ENCODE measurements at places on chromosomes 6 and 20.

DNA sequence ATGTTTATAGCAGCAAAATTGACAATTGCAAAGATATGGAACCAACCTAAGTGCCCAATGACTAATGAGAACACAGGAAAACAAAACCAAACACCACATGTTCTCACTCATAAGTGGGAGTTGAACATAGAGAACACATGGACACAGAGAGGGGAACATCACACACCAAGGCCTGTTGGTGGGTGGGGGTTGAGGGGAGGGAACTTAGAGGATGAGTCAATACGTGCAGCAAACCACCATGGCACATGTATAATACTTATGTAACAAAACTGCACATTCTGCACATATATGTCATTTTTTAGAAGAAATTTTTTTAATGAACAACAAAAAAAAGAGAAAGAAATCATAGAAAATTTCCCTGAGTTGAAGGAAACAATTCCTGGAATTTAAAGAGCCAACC is 3.9 kb downstream of the EPM2A start:
- peak; percentile 56 for DNase-seq

DNA sequence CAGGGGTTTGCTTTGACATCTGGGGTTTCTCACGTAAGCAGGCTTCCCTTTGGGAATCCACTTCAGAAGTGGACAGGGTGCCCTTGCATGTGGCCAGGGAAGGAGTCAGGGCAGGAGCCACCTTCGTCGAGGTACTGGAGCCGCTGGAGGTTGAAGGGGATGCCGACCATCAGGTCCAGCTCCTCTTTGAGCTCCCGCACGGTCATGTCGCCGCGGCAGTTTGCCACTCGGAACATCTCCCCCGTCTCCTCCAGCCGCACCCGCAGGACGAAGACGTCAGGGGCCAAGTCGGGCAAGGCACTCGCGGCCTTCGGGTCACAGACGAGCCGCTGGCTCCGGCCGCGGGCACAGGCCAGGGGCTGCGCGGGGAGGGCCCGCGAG is 360 bp downstream of the ANKRD60 start:
- no peak for DNase-seq

GRCh38 chr6:146423452-146423851 is 120.2 kb upstream of the RAB32 start:
- DNase-seq: no peak

DNA sequence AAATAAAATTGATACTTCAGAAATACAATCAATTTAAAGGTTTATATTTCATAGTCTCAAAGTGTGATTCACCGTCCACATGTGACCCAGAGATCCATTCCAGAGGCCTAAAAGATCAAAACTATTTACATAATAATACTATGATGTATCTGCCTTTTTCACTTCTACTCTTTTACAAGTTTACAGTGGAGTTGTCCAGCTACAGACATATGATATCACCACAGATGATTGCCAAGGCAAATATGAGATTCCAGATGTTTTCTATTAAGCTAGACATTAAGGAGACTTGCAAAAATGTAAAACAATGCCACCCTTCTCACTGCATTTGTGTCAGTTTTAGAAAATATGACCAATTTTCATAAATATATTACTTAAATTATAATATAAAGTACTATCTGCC is 443.7 kb downstream of the GJA1 start:
- DNase-seq: peak; percentile 85

- no peak for DNase-seq
These were observed 133.2 kb upstream of the RPS6KA2 start for GRCh38 chr6:166760288-166760687.

DNA sequence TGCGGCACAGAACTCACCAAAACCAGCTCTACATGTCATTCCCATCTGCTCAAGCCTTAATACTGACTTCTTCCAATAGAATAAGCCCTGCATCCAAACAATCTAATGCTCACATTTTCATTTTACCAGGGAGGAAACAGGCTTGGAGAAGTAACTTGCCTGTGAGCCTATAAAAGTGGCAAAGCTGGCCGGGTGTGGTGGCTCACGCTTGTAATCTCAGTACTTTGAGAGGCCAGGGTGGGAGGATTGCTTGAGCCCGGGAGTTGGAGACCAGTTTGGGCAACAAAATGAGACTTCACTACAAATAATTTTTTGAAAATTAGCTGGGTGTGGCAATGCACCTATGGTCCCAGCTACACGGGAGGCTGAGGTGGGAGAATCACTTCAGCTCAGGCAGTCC is 133.7 kb downstream of the LY86 start:
- no peak for DNase-seq

DNA sequence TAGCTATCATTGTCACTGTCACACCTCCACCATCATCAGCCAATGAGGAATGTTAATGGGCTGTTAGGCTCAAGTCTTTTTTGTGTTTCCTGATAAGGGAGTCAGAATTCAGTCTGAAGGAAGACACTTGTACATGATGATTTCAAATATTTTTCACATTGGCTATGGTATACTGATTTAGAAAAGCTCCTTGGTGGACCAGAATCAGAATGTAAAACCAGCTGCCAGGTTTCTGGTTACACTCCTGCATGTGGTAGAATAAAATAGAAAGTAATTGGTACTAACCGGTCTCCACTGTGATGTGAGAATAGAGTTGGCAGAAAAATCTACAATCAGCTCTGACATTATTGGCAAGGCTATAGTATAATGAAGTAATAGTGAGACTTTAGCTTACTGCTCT is 10.7 kb downstream of the COL9A1 start:
- DNase-seq: no peak

DNA sequence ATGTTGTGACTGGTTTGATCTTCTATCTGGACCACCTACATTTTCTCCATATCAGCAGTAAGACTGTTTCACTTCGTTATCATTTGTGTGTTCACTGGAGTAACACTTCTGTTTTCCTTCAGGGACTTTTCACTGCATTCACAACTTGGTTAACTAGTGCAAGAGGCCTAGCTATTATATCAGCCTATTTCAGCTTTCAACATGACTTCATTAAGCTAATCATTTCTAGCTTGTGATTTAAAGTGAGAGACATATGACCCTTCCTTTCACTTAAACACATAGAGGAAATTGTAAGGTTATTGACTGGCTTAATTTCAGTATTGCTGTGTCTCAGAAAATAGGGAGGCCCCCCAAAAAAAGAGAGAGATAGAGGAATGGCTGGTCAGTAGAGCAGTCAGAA is 622.8 kb upstream of the NRSN1 start:
- DNase-seq: no peak

DNA sequence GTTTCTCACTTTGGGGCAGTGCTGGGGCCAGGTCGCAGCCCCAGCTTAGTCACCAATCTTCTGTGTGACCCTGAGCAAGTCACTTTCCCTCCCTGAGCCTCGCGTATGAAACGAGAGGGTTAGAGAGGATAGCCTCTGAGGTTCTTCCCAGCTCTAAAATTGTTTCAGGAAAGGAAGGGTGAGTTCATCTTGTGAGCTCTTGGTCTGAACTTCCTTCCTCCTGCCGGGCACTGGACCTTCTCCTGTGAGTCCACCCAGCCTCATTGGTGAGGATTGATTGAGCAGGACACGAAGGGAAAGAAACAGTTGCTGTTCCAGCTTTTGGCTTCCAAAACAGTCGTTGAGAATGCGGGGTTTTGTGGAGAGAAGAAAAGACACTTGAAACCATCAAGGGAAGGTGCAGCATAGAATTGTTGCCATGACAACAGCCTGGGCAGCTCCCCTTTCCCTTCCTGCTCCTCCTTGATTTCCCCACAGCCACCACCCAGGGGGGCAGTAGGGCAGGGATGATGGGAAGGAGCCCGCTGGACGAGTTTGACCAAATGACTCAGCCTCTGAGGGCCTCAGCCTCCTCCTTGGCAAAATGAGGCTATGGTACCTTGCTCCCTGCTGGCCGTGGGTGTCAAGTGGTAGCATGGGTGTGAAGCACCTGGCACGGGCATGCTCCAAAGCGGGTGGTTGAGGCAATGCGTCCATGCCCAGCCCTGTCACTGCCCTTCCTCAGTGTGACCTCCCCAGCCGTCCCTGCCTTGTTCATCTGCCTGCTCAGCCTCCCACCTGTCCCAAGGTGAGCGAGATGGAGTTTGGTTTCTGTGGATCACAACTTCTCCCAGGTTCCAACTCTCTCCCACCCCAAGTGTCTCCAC is 107.8 kb downstream of the CDC5L start:
- no peak for DNase-seq

DNA sequence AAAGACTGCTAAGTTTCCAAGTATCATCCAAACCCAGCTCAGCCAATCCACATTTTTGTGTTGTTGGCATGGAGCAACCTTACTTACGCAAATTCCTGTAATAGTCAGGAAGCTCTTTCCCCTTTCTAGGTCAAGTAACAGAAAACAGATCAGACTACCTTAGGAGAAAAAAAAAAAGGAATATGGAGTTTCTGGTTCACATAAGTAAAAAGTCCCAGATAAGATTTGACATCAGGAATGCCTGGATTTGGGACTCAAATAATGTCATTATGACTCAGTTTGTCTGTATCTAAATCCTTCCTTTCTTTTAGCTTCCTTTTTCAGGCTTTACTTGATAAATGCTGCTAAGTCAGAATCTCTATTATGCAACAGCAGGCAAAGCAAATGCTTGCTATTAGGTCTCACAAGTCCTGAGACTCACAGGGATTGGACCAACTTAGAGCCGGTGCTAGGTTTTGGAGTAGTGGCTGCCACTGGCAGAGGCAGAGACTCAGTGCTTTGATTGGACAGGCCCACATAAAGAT is 44.5 kb downstream of the NCOA7 start:
- peak; percentile 43 for DNase-seq

DNA sequence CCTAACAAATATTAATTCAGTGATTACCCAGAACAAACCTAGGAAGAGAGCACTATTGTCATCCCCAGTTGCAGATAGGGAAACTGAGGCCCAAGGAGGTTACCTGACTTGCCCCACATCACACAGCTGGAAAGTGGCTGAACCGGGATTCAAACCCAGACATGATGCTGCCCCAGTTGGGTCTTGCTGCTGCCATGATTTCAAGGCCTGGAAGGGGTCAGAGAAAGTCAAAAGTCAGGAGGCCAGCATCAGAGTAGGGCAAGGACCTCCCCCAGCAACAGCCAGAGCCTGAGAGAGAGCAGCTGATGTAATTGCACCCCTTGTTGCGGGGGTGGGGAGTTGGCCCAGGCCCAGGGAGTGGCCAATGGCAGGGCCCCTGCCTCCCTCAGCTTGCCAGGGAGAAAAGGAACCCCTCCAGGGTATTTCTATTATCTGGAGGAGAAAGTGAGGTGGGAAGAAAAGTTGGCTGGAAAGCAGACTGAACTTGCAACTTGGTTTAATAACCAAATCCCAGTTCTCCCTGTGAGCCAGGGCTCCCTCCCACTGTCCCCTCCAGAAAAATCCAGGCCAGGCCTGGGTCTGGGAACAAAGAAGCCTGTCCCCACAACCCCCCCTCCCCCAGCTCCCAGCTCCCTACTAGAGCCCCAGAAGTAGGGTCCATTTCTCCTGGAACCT is 83.6 kb downstream of the MRPL14 start:
- DNase-seq: peak; percentile 56

GRCh38 chr6:142207265-142207877 is 60.3 kb downstream of the VTA1 start:
- DNase-seq: peak; percentile 57

DNA sequence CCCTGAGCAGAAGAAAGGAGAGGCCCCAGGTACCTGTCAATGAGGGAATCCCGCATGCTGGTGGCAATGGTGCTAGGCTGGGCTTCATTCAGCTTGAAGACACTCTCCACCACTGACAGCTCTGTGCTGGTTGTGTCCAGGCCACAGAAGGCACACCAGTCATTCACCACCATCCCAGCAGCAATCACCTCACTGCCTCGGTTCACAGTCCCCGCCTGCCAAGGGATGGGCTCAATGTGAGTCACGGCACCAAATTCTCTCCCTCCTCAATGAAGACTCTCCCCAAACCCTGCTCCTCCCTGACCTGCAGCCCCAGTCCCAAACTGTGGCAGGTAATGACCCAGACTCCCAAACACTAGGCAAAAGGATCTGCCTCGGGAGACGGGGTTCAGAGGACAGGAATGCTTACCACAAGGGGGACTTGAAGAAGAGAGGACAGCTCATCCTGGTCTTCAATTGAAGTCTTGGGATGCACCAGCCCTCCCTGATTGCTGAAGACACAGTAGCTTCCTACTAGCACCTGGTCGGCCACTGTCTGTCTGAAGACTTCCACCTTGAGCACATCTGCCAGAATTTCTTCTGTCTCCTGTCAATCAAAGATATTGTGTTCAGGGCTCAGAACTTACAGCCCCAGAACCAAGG is 1.7 kb upstream of the MMP24OS start:
- no peak for DNase-seq

DNA sequence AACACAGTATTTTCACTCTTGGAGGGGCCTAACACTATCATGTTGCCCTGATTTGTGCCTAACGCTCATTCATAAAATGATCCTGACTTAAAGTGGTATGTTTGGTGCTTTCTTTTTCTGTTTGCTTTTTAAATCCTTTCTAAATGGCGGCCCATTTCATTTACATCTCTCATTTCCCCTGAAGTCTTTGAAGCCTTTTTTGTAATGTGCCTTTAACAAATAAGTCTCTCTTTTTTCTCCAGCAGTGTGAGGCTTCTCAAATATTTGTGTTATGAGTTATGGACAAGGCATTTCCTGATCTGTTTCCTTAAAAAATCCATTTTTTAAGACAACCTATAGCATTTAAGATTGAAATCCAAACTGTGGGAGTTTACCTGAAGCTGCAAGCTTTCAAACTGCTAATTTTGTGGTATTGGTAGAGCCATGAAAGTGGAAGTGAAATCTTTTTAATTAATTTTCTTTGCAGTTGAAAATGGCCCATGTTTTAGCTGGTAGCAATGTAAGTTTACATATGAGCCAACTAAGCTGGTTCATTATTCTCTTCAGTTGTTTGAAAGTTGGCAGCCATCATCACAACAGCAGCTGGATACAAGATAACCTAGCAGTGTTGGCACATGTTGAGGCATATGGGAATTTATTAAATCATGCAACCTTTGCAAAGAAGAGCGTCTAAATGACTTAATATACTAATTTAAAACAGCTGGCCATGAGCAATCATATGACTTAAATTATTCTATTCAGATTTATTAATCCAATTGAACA is 469.7 kb downstream of the CDKAL1 start:
- peak; percentile 69 for DNase-seq

DNA sequence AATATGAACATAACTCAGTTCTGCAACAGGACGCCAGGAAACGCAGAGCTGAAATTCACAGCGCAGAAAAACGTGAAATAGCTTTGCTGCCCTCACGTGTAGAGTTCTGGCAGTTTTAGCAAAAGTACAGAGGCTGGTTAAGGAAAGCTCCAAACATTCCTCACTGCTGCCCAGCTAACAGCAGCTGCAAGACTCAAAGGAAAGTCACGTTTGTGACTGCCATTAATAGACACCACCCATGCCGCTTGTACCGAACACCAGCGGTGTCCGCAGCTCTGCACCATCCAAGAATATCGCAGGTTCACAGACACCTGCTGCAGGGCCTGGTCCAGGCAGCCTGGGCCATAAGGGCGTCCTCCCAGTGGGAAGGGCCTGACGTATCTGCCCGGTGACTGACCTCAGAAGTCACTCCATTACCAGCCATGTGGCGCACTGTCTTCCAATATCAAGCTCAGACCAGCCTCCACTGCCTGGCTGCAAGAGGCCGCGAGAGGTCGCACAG is 61.4 kb downstream of the WDR27 start:
- DNase-seq: peak; percentile 45

DNA sequence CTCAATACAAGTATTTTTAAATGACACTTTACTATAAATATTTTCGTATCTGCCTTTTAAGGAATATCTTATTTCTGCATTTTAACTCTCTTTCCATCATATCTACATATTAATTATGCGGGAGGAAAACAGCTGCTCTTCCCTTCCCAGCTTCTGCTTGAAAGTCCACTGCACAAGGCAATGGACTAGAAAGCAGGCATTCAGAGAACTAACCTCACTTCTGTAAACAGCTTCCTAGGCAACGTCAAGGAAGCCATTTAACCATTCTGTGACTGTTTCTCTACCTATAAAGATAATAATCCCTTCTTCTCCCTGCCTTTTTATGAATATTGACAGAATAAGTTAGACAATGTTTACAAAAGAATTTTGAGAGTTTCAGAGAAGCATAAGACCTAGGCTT is 319.4 kb downstream of the BTBD9 start:
- DNase-seq: no peak
